ENCODE measurements at places on chromosomes 3 and 15. TPM values are rescaled to one million over a fixed set of nuclear protein-coding genes. Genes with fewer than 3 reads are reported as not detected.
A peak's percentile ranks its signal among the peaks of the same experiment; 100 is the strongest.

DNA sequence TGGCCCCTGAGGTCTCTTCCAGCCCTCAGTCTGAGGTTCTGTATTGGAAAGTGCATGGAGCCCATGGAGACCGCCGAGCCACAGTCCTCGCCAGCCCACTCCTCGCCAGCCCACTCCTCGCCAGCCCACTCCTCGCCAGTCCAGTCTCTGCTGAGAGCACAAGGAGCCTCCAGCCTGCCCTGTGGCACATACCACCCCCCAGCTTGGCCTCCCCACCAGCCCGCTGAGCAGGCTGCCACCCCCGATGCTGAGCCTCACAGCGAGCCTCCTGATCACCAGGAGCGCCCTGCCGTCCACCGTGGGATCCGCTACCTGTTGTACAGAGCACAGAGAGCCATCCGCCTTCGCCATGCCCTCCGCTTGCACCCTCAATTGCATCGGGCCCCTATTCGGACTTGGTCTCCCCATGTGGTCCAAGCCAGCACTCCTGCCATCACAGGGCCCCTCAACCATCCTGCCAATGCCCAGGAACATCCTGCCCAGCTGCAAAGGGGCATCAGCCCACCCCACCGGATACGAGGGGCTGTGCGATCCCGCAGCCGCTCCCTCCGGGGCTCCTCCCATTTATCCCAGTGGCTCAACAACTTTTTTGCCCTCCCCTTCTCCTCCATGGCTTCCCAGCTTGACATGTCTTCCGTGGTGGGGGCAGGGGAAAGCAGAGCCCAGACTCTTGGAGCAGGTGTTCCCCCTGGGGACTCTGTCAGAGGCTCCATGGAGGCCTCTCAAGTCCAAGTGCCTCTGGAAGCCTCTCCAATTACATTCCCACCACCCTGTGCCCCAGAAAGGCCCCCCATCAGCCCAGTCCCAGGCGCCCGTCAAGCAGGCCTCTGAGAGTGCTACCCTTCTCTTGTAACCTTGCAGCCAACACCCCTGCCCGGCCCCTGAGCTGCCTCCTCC, 40.9 kb downstream of the PML start:
- DNase-seq: no peak

Gene DAZL
- not detected for total RNA-seq

DNA sequence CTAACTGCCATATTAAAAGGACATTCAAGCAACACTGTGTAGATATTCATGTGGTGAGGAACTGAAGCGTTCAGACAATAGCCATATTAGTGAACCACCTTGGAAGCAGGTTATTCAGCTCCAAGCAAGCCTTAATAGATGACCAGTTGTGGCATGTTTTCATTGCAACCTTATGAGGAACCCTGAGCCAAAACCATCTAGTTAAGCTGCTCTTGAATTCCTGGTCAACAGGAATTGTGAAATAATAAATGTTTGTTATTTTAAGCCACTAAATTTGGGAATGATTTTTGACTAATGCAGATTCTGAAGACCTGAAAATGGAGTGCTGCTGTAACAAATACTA, 73.0 kb downstream of the SPRED1 start:
- no peak for DNase-seq

DNA sequence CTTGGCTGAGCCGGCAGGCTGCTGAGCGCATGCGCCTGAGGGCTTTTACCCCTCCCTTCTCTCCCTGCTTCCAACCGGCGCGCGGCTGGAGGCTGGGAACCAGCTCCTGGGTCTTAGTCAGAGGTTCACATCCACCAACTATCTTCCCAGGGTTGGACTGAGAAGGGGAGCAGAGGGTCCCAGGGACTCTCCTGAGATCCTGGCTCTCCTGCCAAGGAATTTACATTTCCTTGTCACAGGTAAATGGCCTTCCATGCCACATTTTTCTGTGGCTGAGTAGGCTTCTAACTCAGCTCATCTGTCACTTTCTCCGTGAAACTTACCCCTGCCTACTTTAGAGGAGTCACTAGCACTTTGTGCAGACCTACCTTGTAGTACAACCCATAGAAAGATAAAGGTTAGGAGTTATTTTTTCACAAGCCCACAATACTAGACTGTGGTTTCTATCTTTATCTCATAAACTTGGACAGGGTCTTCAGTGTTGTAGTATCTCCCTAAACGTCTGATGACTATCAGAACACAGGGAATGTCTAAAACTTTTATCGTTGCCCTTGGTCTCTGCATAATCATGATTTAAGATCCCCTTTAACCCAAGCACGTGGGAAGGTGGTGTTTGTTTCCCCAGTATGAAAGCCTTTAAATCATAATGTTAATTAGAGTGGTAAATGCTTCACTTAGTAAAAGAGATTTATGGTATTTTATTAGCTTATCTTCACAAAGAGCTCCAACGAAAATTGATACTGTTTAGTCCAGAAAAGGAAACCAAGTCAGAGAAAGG, 638 bp upstream of the TBC1D5 start:
- DNase-seq: no peak

- peak; percentile 84 for DNase-seq
These were observed 60.5 kb downstream of the ITGB5 start for GRCh38 chr3:124826703-124827102.

GRCh38 chr15:62739507-62739906, 303.0 kb upstream of the TPM1 start:
- DNase-seq: no peak

Gene SPTBN5
- 1.5 TPM for total RNA-seq

- DNase-seq: no peak
These were observed 139.3 kb downstream of the CHSY1 start for GRCh38 chr15:101112336-101113113.

DNA sequence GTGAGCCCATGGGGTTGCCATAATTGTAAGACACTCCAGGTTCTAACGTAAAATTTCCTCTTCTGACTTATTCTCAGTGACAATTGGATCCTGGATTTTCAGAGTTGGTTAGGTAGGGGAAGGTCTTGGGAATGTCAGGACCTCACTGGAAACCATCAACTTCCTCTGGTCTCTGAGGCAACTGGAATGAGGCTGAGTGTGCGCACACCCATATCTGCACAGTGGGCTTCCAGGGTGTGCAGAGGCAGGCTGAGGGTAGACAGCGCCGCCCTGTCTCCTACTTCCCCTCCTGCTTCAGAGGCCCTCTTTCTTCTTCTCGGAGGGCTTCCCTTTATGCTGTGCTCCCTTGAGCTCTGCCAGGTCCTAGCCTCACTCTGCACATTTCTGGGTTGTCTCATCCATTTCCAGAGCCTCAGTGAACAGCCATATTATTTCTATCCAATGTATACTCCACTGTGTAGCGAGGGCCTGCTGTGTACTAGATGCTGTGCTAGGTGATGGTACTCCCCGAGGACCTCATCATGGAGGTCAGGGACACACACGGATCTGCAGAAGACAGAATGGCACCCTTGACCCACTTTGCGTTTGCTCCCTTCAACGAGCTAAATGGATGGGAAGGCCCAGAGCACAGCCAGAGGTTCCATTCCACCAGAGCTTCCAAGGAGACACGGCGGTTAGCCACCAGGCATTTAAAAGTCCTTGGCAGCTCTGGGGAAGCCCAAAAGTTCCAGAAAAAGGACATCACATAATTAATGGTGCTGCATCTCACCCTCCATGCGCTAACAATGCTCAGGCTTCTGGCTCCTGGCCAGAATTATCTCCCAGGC, 18.3 kb downstream of the ACAA1 start:
- no peak for DNase-seq

DNA sequence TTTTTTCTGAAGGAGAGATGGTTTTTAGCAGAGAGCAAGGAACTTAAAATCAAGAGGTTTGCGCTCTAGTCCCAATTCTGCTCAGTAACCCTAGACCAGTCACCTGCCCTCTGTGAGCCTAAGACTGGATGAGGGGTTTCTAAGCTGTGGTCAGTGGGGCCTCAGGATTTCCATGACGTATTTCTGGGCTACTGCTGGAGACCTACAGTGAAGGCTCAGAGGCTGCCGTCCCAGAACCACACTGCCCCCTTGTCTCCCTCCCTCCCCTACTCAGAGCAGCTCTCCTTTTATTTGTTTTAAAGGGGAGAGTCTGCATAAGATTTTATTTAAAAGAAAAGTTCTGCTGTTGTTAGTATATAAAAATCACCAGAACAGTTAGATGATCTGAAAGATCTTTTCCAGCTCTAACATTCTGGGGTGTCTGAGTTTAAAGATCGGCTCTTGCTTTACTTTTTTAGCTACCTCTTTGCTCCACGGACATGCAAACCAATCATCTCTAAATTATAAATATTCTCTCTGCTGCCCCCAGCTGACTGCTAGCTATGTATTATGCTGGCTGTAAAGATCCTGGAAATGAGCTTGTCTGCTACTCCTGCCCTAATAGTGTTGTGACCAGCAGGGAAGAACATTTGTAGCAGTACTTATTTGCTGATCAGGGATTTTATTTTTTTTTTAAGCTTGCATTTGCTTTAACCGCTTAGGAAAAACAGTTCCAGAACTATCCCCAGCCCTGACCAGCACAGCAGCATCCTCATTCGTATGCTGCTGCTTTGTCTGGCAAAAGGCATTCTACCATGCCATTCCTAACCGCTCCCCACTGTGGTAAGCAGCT, 28.6 kb upstream of the NDUFB4 start:
- DNase-seq: no peak

DNA sequence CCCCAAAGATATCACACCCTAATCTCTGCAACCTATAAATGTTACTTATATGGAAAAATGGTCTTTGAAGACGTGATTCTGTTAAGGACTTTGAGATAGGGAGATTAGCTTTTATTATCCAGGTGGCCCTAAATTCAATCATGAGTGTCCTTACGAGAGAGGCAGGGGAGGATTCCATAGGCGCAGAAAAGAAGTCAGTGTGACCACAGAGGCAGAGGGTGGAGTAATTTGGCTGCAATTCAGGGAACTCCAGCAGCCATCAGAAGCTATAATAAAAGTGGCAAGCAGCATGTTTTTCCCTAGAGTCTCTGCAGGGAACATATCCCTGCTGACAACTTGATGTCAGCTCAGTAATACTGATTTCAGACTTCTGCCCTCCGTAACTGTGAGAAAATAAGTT, 315.2 kb upstream of the ROBO2 start:
- no peak for DNase-seq

DNA sequence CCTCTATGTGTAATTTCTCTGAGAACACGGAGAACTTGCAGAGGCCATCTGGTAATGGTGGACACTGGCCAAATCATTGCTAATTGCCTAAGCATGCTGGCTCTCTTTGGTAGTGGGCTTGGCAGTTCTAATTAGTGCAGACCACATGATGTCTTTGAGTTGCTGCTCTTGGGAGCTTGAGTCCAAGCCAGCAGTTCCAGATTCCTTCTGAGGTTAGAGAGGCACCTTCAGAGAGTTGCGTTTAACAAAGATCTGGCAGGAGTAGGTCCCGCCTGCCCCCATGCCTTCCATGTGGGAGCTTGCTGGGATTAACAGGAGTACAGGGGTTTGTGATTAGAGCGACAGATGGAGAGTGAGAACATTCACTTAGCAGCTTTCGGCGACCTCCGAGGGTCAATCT, 449.0 kb upstream of the LMCD1 start:
- DNase-seq: no peak

DNA sequence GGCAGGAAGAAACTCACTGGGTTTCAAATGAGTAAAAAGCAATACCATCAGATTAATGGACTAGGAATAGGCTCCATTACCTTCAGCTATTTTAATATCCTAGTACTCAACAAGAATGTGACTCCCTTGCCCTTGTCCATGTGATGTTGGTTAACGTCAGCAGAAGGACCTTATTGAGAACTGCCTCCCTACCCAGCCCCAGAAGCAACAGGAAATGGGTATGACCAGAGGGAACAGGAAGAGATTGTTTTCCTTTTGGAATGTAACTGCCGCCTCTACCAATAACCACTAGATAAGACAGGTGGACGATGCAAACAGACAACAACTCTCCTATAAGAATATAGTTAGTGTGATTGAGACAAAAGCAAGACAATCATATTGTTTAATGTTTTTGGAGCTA, 10.4 kb upstream of the MME start:
- no peak for DNase-seq

GRCh38 chr3:197068077-197068476, 38.5 kb upstream of the MELTF start:
- DNase-seq: no peak

- DNase-seq: no peak
These were observed 23.9 kb upstream of the BCL2L10 start for GRCh38 chr15:52136442-52136980.

Gene ADAMTS17
- total RNA-seq: 2.8 TPM

Gene C2CD4B
- total RNA-seq: 100 TPM

DNA sequence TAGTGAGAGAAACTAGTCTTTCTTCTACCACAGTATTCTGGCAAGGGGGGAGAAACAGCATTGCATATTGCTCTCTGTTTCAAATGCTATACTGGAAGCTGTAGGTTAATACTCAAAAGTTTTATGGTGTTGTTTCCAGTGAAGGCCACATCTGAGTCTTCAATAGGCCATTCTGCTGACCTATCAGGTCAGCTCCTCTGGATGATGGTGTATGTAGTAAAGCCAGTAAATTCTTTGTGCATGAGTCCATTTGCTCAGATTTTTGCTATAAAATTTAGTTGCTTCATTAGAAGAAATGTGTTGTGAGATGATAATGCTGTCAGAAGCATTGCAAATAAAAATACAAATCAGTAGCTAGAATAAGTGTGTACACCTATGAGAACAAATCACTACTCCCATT, 64.9 kb upstream of the RBMS3 start:
- no peak for DNase-seq

DNA sequence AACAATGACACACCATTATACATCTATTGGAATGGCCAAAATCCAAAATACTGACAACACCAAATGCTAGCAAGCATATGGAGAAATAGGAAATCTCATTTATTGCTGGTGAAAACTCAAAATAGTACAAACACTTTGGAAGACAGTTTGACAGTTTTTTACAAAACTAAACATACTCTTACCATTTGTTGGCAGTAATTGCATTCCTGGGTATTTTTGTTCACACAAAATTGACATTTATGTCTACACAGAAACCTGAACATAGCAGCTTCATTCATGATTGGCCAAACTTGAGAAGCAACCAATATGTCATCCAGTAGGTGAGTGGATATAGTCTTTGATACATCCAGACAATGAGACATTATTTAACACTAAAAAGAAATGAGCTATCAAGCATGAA, 489.9 kb downstream of the PLOD2 start:
- DNase-seq: no peak

DNA sequence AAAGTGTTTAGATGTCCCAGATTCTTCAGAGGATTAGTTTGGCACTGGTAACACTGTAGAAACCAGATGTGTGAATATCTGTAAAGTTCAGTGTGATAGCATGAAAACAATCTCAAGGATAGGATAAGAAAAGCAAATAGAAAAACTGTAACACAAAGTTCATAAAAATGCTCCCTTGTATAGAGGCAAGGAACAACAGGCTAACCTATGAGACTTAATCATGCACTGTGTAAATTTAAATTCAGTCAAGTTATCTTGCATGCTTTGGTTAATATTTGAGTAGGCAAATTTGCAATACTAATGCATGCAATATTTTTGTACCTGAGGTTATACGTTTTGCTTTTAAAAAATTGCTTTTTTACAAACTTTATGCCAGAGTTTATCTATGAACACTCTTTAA, 144.4 kb downstream of the USP13 start:
- DNase-seq: no peak

- no peak for DNase-seq
These were observed 302.4 kb upstream of the WNT5A start for GRCh38 chr3:55789516-55789915.
